A172 (cell line): ENCODE measurements at places on chromosomes 6 and 20. TPM values are rescaled to one million over a fixed set of nuclear protein-coding genes. Genes with fewer than 3 reads are reported as not detected.
A peak's percentile ranks its signal among the peaks of the same experiment; 100 is the strongest.

DNA sequence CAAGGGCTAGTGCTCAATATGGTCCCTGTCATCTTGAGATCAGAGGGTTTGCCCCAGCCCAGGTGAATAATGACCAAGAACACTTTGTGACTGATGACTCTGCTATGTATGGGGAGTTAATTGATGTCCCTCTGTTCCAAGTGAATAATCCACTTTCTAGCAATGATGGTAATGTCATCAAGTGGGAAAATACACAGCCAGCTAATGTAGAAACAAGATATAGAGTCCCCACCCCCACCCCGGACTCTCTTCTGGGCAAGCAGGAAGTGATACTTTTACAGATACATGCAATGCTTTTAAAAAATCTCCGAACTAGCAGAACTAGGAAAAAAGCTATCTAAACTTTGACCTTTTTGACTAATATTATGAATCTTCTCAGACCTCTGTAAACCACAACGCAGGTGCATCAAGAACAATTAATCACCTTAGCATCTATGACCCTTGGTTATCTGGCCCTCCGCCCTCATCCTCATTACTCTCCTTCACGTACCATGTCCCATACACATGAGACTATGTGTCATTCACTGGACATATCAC lies 30.5 kb downstream of the CNR1 start:
- no peak for DNase-seq

GRCh38 chr6:148548065-148548748 lies 198.6 kb upstream of the UST start:
- DNase-seq = no peak

DNA sequence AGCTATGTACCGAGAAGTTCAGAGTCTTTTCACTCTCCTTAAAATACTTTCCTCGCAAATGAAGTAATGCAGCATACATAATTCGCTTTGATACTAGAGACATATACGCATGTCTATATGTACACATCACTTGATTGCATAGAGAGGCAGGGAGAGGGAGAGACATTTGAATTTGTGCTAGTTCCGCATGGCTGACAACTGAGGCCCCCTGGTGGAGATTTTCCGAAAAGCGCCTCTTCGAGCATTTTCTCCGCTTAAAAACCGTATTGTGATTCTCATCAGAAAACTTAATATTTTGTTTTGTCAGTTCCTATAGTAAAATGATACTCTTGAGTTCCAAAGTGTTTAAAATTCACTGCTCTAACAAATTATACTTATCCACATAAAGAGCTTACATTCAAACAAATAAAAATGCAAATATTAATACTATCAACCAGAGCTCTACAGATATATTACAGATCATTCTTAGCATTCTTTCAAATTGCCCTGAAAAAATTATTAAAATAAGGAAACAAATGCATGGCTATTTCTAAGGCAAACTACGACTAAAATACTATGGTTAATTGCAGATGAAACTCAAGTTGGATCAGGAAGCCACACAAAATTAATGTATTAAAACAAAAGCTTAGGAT lies 637 bp downstream of the MYLK4 start:
- DNase-seq = peak; percentile 48

DNA sequence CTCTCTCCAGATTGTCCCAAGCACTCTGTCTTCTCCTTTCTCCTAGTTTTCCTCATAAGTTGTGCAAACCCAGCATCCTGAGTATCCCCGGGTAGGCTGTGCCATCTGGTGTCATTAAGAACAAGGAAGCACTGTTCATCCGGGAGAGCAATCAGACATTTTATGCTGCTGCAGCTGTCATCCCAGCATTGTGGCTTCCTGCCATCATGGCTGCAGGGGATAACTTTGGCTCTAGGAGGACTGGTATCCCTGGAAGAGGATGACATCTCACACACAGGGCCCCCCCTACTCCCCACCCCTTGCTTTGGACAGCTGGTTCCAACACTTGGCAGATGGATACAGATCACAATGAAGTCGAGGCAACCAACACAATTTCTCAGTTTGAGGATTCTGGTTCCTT lies 1195.1 kb upstream of the MAP3K7 start:
- DNase-seq = no peak

- peak; percentile 99 for DNase-seq
Measured at GRCh38 chr20:41003143-41003935, 25.3 kb upstream of the TOP1 start.

DSP gene
- 39.5 and 40.9 TPM in 2 replicates for total RNA-seq
